ENCODE measurements at places on chromosomes 7 and 10.

GRCh38 chr10:23120001-23120934 lies 24.9 kb downstream of the MSRB2 start:
- DNase-seq: no peak

GRCh38 chr7:41163991-41164390 lies 538.9 kb downstream of the INHBA start:
- no peak for DNase-seq

- DNase-seq: no peak
Observed at GRCh38 chr10:64648915-64649314, 1127.7 kb downstream of the REEP3 start.

DNA sequence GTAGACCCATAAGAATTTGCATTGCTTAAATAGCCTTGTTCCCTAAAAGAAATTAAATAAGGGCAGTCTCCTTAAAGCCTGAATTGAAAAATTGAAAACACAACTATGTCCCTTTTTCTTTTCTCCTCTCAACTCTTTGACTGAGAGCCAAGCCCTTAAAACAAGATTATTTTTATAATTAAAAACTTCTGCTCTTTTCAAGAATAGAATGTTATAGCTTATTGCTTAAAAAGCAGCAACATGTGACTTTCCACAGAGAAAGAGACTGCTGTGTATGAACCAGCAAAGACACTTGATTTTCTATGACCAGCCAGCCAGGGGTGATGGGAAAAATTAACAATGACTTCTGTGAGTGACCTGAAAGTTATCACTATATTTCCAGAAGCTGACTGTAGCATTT lies 295.2 kb upstream of the CELF2 start:
- no peak for DNase-seq

DNA sequence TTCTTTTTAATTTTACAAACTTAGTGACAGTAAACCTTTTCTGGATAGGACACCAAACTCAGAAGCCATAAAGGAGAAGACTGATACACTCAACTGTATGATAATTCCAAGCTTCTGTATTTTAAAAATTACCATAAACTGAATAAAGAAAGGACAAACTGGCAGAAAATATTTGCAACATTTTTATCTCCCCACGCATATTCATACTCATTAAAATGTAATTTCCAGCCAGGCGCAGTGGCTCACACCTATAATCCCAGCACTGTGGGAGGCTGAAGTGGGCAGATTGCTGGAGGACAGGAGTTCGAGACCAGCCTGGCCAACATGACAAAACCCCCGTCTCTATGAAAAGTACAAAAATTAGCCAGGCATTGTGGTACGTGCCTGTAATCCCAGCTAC lies 67.7 kb downstream of the HIBADH start:
- no peak for DNase-seq

All from liver (tissue), 10 donors.